NCI-H524 treated with DMSO at 0.1 percent for 48 hours (cell line): ENCODE measurements at places on chromosomes 4 and X.

DNA sequence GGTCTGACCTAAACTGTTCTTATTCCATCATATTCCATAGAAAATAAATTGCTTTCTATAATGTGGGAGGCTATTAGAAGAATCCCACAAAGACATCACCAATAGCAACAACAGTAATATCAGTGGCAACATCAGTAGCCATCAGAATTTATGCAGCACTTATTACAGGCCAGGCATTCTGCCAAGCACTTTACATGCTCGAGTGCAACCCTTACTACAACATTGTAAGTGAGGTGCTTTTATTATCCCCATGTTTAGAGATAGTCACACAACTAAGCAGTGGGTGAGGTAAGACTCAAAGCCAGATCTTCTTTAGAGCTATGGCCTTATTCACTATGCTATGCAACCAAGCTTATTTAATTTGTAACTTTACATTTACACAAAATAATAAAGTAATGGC, 317.1 kb upstream of the BMP3 start:
- no peak for DNase-seq

GRCh38 chrX:69357317-69357716, 146.8 kb upstream of the NALF2 start:
- DNase-seq, result no peak

DNA sequence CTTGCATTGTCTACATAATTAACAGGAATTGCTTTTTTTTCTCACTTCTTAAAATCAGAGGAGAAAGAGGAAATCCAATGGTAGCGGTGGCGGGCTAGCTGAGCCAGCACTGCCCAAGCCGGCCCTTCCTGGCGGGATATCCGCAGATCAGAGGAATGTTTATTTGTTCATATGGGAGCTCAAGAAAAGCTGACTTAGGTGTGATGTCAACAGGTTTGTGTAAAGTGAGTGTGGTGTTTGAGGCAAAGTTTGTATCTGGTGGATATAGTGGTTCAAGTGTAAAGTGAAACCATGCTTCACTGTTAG, 466 bp upstream of the SLC39A8 start:
- DNase-seq, result no peak

- DNase-seq, result no peak
Measured at GRCh38 chr4:163330916-163331628, 1.3 kb downstream of the NPY1R start.

DNA sequence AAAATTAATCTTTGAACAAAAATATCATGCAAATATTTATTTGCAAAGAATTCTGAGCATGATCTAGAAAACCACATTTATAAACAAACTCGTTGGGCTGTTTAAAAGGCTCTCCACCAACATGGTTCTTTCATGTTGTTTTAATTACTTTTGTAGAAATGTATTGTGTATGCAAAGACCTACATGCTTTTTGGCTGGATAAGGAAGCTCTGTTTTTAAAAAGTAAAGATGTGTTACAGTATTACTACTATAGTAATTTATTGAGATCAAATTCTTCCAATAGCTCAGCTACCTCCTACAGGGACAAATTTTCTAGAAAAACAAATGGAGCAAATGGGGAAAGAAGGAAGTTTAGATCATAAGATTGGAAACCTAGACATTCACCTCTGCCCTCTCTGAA, 177.5 kb upstream of the TTC29 start:
- DNase-seq, result no peak

DNA sequence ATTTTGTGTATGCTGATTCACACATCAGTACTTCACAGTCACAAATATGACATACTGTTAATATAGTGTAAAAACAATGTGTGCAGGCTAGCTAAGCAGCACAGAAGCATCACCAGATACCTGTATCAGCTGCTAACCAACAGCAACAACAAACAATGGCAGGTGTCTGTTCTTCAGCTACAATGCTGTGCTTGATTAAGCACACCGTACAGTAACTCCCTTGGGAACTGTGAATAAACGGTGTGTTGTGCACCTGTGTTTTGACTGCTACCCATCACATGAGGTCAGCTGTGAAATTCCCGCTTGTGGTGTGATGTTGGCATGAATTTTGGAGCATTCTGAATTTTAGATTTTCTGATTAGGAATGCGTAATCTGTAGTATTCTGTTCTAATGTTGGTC, 379.7 kb upstream of the FAT1 start:
- DNase-seq, result no peak
